ENCODE measurements at places on chromosomes 13 and 19. TPM values are rescaled to one million over a fixed set of nuclear protein-coding genes. Genes with fewer than 3 reads are reported as not detected.

Gene DBP
- polyA plus RNA-seq = 9.1 TPM

Gene BEST2
- polyA plus RNA-seq = 0.13 TPM

Gene NLRP9
- polyA plus RNA-seq = not detected

DNA sequence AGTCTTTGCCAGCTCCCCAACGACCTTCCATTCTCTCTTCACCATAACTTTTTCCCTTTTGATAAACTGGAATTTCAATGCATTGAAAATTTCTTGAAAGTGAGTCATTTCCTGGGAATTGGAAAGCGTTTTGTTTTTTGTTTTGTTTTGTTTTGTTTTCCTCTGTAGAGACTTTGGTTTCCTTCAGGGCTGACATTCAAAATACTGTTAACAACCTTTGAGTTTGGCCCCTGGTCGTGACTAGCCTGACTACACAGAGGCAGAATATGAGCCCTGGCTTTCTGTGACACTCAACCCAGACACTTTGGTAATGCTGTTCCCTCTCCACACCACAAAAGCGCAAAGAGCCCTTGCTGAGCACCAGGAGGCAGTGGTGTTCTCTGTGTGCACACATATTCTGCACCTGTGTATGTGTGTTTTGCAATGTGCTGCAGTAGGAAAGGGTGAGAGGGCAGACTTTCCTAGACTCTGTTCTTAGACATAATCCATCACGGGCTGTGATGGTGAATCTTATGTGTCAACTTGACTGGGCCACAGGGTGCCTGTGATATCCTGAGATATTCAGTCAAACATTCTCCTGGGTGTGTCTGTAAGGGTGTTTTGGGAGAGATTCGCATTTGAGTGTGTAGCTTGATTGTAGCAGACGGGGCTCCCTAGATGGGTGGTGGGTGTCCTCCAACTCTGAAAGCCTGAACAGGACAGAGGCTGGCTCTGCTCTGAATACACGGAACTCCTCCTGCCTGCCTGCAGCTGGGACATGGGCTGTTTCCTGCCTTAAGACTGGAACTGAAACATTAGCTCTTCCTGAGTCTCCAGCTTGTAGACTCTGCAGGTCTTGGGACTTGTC lies 29.5 kb upstream of the ANKRD10 start:
- DNase-seq = peak; percentile 7

GRCh38 chr13:74129500-74130191 lies 4.6 kb downstream of the KLF12 start:
- DNase-seq = no peak

- DNase-seq = no peak
These were observed 3.7 kb upstream of the ZNF431 start for GRCh38 chr19:21138130-21138529.
